ENCODE measurements at places on chromosomes 2 and 18.
A peak's percentile ranks its signal among the peaks of the same experiment; 100 is the strongest.

GRCh38 chr2:177265824-177266817, 1.6 kb upstream of the NFE2L2 start:
- no peak for DNase-seq

- no peak for DNase-seq
Observed at GRCh38 chr2:205002390-205002789, 457.1 kb downstream of the PARD3B start.

GRCh38 chr18:66317243-66318090, 286.4 kb downstream of the CDH19 start:
- peak; percentile 5 for DNase-seq

DNA sequence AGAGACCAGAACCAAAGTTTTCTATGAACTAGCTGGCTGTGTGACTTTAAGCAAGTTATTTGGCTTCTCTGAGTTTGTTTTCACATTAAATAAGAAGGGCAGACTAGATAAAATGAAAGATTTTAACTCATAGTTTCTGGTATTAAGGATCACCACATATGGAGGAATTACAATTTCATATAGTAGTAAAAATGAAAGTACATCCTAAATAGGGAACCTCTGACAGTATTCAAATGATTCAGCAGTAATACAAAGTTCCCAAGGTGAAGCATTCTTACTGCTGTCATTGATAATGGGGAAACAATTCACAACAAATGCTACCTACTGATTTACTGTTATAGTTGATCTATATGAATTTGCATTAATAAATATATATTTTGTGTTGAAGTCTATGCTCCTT, 170.3 kb upstream of the VRK2 start:
- DNase-seq: no peak

DNA sequence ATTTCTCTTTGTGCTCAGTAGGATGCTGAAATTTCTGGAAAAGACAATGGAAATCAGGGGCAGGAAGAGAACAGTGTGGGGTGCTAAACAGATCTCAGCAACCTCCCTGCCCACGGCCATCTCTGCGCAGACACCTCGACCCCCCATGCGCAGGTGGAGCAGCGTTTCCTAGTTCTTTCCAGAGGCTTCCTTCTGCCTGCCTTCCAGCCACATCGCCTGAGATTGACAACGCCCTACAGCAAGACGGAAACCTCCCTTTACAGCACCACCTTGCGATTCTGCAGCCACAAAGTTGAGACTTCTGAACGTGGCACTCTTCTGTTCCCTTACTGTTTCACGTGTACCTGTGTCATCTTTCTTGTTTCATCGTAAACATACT, 31.4 kb upstream of the CASP8 start:
- no peak for DNase-seq

DNA sequence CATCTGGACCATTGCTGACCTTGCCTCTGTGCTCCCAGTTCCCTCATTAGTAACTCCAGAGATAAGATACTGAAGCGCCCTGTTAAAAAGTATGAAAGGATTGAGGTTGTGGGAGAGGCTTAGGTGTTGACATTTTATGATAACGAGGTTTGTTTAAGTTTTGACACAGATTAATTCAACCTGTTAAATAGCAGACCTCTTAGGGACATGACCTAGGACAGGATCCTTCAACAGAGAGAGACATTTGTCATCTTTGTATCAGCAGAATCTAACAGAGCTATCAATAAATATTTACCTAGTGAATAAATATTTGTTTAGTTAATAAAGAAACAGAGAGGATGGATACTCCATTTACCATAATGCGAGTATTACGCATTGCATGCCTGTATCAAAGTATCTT, 99.5 kb downstream of the DCC start:
- no peak for DNase-seq

DNA sequence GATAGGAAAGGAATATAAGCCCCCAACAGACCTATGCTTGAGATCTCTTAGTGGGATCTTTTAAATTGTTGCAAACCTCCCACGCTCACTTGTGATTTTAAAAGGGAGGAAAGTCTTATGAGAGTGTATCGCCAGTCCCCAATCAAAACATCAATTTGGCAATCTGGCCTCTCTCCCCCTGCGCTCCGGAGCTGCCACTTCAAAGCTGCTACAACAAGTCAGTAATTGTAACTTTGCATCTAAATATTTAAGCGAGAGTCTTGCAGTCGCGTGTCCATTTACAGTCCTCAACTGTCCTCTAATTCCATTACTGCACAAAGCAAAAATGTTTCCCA, 8.4 kb downstream of the PAX3 start:
- DNase-seq: no peak

GRCh38 chr2:157699009-157699408, 70.3 kb upstream of the ACVR1C start:
- DNase-seq: no peak

DNA sequence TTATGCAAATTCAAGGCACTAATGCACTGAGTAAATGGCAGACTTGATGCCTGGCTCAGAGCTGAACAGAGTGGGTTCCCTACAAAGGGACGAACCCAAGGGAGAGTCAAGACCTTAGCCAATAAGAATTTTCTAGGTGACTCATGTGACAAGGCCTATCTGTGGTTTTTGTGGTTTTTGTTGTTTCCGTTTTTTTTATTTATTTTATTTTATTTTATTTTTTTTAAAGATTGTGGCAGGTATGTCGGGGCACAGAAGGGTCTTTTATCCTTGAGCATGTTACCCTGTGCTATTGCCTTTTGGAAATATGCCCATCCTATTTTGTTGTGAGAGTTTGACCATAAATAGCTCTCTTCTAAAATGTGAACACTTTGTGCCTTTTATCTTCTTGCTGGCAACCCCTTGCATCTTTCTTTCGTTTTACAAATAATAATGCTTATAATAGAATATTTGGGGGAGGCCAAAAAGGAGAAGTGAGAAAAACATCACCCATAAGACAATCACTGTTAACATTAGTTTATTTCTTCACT, 113.4 kb upstream of the AQP4 start:
- DNase-seq: no peak

All from NCI-H82 (cell line).